ENCODE measurements at places on chromosomes 13 and 19. TPM values are rescaled to one million over a fixed set of nuclear protein-coding genes. Genes with fewer than 3 reads are reported as not detected.

DNA sequence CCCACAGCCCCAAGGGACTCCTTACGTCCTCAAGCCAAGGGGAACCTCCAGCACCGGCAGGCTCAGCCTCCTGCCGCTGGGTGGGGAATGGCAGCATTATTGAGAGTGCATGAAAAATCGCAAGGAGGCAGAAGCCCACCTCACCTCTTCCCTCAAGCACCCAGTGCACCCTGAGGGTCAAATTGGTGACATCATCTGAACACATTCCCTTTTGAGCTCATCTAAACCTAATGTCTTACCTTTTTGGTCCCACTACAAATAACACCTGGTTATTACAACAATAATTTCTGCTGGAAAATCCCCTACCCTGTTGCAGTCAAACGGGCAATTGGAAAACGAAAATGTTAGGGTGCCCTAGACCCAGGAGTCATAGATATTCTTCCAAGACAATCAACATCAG, 12.2 kb upstream of the POP4 start:
- no peak for DNase-seq

GRCh38 chr13:72122661-72123255, 255.8 kb upstream of the DACH1 start:
- no peak for DNase-seq

Gene ZNF578
- polyA plus RNA-seq = 7.9 TPM

DNA sequence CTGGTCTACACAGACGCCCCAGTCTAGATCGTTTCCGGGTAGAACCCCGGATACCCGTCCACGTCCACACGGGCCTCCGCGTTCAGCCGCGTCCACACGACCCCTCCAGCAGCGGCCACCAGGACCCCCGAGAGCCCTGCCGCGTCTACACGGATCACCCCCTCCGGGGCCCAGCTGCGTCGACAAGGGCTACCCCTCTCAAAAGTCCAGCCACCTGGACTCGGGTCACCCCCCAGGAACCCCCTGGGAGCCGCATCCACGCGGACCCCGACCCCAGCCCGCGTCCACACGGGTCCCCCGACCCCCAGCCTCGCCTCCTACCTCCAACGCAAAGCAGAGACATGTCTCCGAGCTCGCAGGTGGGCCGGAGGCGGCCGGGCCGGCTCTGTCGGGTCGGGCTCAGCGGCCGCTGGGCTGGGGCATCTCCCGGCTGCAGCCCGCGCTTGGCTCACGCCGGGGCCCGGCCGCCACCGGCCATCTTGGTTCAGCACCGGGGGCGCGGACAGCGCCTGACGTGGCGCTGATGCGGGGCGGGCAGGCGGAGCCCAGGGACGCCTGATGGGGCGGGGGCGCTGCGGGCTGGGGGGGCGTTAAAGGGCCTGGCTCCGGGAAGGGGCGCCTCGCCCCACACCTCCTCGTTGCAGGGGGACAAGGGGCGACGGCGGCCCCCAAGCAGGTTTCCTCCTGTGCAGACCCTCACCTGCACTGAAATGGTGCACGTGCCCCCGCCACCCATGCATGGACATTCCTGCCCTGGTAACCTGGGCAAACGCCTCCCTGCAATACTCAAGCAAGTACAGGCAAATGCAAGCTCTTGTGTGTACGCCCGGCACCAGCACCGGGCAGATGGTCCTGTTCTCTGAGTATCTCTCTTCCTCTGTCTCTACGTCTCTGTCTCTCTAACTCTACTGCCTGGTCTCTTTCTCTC, at the start of gene UNC13A:
TSS of gene UNC13A (minus strand) at position 498 of the 928 bp plus-strand sequence. CDS start at position 343, 155 bp downstream.
- DNase-seq = peak; percentile 55

DNA sequence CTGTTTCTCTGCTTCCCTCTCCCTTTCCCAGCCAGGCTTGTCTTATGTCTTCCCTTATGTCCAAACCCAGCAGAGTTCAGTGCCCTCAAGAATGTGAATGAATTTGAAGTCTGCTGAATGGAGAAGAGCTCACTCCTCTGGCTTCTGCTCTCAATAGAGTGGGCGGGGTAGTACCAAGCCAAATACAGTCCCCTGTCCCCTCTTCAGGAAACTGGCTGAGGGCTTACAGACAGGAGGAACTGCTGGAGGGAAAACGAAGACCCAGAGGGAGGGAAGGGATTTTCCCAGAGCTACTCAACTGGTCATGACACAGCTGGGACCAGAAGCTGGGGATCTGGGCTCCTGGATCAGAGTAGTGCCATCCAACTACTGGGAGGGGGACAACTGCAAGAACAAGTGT, 32.9 kb upstream of the POU2F2 start:
- no peak for DNase-seq

Gene IL17D
- 7.2 TPM for polyA plus RNA-seq

DNA sequence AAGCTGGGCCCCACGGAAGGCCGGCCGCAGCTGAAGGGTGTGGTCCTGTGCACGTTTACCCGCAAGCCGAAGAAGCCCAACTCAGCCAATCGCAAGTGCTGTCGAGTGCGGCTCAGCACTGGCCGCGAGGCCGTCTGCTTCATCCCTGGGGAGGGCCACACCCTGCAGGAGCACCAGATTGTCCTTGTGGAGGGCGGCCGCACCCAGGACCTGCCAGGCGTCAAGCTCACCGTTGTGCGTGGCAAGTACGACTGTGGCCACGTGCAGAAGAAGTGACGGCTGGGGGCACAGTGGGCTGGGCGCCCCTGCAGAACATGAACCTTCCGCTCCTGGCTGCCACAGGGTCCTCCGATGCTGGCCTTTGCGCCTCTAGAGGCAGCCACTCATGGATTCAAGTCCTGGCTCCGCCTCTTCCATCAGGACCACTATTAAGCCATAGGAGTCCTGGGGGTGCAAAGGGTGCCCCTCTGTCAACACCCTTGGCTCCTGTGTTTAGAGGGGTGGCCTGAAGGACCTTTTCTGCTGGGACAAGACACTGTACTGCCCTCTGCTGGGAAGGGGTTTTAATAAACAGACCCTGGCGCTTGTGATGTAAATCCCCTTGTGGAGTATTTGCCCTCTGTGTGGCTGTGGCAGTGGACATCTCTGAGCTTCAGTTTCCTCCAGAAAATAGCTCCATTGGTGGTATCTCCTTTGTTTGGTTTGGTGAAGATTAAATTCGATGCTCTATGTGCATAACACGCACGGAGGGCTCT, 1.9 kb downstream of the MRPS12 start:
- DNase-seq = no peak

- DNase-seq = no peak
These were observed 5.6 kb downstream of the CILP2 start for GRCh38 chr19:19543640-19544039.

GRCh38 chr19:19538785-19539166, 711 bp downstream of the CILP2 start:
- DNase-seq = no peak

GRCh38 chr13:109737606-109738005, 48.8 kb downstream of the IRS2 start:
- DNase-seq = no peak

Gene TECR
- 131 TPM for polyA plus RNA-seq

DNA sequence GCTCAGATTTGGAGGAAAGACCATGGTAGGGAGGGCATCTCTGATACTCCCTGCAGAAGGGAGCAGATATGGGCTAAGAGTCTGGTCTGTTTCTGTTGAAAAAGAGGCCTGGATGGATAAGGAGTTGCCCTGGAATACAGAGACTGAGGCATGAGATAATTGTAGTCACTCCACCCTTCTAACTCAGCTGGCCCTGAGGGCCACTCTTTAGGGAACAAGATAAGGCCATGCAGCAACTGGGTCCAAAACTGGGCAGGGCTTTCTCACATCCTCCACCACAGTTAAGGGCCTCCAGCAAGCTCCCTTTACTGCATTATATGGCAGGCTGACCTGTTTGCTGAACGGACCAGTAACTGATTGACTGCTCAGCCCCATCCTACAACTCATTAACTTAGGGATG, 1.3 kb downstream of the ZNF749 start:
- peak; percentile 4 for DNase-seq

Gene PROZ
- 2.3 TPM for polyA plus RNA-seq

Gene ZNF529
- 35.0 TPM for polyA plus RNA-seq

Gene TUBA3C
- polyA plus RNA-seq = not detected

Gene SIGLEC12
- polyA plus RNA-seq = 0.10 TPM

DNA sequence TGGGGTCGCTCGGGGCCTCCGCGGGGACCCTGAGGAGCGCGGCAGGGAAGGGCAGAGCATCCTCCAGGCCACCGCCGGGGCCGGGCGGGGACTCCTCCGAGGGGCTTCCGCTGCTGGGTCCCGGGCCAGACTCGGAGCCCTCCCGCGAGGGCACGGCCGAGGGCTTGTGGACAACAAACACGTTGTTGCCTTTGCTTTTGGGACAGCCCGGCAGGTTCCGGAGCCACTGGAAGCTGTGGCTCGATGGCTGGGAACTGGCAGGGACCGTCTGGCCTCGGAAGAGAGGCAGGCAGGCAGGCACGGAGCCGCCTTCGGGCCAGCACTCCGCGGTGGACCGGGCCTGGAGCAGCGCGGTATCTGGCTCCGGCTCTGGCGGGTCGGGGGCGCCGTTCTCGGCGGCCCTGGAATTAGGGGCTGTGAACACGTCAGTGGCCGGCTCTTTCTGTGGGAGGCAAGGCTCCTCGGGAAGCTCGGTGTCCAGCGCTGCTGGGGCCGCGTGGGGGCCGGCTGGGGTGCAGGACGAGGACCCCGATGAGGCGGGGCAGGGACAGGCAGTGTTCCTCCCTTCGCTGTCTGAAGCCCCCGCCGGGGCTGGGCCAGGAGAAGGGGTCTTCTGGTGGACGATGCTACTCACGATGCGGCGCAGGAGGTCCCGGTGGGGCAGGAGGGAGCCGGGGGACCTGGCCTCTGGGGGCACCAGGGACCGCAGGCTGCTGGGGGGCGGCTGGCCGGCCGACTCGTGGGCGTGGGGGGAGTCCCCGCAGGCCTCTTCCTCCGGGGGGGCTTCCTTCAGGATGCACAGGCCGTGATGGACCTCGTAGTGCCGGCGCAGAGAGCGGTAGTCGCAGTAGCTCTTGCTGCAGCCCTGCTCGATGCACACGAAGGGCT, 27.6 kb downstream of the ZNF541 start:
- no peak for DNase-seq

DNA sequence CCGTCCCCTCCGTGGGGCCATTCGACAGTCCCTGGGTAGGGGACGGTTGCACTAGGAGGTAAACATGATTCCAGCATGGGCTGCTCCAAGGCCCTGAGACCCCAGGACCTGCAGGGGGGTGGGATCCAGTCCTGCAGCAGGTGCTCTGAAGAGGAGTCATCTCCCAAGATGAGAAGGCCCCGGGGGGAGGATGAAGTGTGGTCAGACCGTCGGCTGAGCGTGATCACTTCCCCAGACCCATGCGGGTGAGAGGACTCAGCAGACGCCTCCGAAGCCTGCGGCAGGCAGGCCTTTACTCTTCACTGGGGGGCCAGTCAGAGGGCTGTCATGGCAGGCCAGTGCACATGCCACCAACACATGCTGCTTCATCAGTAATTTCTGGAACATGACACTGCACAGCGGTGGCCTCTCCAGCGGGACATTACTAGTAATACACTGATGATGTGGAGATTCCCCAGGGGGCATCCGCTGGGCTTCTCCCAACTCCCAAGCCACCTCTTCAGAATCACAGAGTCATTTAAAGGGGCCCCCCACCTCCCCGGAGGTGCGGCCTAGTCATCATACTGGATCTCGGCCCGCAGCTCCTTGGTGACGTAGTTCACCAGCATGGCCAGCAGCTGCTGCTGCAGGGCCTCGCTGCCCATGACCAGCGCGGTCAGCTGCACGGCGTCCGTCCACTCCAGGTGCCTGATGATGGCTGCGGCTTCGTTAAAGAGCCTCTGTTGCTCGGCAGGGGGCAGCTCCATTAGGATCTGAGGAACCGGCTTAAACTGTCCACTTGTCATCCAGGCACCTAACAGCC, 12.7 kb downstream of the C19orf12 start:
- DNase-seq = no peak

GRCh38 chr19:2331601-2332246, 3.2 kb downstream of the SPPL2B start:
- DNase-seq = no peak

DNA sequence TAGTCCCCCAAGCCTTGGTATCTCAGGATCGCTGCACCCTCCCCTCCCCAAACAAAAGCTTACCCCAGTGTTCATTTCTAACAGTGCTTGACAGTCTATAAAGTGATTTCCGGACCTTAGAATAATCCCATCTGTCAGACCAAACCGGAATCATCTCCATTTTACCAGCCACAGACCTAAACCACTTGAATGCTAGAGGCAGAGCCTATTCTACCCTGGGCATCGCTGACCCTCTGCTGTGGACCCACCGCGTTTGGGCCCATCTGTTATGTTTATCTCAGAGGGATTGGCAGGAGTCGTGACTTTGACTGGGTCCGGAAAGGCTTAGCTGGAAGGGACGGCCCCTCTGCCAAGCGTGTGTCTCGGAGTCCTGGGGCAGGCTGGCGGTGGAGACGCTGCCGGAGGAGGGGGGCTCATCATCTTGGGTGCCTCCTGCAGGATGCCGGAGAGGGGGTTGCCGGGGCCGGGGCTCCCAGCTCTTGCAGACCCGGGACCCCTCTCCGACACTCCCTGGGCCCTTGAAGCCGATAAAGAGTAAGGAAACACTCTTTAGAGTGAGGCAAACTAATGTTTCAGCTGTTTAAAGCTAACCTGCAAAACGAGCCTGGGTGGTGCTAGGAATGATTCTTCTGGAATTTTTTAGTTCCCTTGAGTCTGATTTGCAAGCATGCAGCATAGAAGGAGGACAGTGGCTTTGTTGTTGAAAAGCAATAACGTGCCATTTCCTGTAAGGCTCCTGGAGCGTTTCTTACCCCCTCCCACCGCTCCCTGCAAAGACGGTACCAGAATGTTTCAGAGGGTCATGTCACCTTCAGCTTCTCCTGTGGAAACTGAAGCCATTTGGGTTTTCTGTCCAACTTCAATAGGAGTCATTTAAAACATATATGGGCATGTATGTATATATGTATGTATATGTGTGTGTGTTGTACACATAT, 1.3 kb downstream of the SLC25A42 start:
- DNase-seq = no peak

DNA sequence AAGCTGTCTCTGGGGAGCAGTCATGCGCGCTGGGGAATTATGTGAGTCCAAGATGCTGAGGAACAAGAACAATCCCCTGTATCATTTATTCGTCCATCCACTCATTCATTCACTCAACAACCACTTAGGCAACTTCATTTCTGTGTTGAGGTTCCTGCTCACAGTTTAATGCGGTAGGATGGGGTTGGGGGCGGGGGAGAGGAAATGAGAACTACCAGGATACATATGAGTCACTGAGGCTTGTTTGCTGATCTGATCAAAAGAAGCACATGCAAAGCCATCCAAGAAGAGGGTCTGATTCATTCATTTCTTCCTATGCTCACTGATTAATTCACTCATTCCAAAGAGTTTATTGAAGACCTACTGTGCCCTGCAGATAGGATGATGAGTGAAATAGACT, 20.9 kb downstream of the ZNF536 start:
- no peak for DNase-seq

GRCh38 chr19:14114854-14115253, 2.7 kb downstream of the PRKACA start:
- no peak for DNase-seq

- DNase-seq = no peak
These were observed 9.6 kb downstream of the FSD1 start for GRCh38 chr19:4313847-4314490.

DNA sequence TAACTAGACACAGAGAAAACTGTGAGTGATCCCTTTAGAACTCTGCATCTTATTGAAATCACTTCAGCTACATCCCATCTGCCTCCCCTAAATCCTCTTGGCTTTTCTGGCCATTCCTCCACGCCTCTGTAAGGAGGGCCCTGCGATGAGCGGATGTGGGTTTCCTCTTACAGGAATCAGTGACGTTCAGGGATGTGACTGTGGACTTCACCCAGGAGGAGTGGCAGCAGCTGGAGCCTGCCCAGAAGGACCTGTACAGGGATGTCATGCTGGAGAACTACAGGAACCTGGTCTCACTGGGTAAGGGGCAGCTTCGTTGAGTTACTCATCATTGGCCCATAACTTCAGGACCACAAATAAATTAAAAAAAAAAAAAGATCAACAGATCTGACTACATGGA, 18.5 kb downstream of the ZNF71 start:
- DNase-seq = no peak

- DNase-seq = no peak
These were observed 48.0 kb downstream of the RNASEH2B start for GRCh38 chr13:50957620-50958019.
